ENCODE measurements at places on chromosomes 1 and 21.

GRCh38 chr1:201023517-201023902 is at the start of gene KIF21B:
Gene KIF21B, minus strand, starts transcription at chr1:201023714. Its CDS starts 331 bp downstream, at chr1:201023383.
- DNase-seq, result peak; percentile 70

- no peak for DNase-seq
Observed at GRCh38 chr1:26616881-26617280, 78.9 kb upstream of the ARID1A start.

- no peak for DNase-seq
Observed at GRCh38 chr1:19096036-19096833, 113.8 kb downstream of the UBR4 start.

DNA sequence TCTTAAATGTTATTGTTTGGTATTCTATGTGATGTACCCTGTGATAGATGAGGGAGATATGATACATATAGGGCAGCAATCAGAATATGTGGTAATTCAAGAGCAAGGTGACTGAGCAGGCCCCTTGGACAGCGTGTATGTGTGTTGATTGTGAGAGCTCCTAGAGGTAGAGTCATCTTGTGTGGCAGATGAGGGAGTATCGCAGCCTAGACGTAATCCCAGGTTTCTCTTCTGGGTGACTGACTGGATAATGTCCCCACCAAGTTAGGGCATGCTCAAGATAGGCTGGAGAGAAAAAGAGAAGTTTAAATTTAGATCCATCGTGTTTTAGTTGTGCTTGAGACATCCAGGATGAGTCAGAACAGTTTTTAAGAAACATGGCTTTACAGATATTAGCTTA is 185.3 kb downstream of the ZP4 start:
- no peak for DNase-seq

- no peak for DNase-seq
Observed at GRCh38 chr1:56148326-56149193, 430.8 kb downstream of the PLPP3 start.

DNA sequence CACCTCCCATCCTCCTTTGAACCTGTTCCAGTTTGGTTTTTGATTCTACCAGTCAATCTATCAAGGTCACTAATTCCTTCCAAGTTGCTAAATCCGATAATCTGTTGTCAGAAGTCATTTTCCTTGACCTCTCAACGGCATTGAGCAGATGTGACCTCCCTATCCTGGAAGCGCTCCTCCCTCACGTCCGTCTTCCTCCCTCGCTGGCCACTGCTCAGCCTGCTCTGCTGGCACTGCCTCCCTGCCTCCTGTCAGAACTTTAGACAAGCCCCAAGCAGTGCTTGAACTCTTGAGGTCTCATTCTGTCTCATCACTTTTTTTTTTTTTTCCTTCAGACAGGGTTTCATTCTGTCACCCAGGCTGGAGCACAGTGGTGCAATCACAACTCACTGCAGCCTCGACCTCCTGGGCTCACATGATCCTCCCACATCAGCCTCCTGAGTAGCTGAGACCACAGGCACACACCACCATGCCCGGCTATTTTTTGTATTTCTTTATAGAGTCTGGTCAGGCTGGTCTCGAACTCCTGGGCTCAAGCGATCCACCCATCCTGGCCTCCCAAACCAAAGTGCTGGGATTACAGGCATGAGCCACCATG is 4.4 kb upstream of the ACOT7 start:
- DNase-seq, result no peak

DNA sequence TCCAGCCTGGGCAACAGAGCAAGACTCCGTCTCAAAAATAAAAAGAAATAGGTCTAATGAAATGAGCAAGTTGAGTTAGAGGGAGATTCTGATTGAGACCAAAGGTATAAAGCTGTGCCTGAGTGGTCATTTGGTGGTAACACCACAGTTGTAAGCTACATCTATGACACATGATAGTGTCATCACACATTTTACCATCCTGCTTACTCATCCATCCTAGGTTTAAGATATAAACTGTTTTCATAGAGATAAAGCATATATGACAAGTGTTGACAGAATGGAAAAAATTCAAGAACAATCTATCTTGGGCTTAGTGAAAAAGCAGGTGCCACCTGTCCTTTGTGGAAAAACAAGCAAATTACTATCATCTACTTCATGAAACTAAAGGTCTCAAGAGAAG is 7.1 kb upstream of the CFAP141 start:
- DNase-seq, result no peak

DNA sequence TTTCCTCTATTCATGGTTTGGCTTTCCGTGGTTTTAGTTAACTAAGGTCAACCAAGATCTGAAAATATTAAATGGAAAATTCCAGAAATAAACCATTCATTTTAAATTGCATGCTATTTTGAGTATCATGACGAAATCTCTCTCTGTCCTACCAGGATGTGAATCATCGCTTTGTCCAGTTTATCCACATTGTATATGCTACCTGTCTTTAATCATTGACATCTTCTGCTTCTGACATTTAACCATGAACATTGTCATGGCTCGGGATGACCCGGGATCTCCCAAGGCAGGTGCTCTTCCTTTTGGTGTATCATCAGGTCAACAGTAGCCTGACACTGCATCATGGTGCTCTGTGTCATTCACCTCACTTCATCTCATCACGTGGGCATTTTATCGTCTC is 125.5 kb upstream of the HNRNPU start:
- no peak for DNase-seq

GRCh38 chr1:227774051-227774731 is 39.0 kb downstream of the SNAP47 start:
- no peak for DNase-seq

- no peak for DNase-seq
Observed at GRCh38 chr1:100122177-100122576, 10.6 kb downstream of the SASS6 start.

GRCh38 chr1:195439661-195440060 is 1168.6 kb downstream of the KCNT2 start:
- DNase-seq, result no peak

- DNase-seq, result no peak
Observed at GRCh38 chr1:161772397-161772796, 6.3 kb downstream of the ATF6 start.

DNA sequence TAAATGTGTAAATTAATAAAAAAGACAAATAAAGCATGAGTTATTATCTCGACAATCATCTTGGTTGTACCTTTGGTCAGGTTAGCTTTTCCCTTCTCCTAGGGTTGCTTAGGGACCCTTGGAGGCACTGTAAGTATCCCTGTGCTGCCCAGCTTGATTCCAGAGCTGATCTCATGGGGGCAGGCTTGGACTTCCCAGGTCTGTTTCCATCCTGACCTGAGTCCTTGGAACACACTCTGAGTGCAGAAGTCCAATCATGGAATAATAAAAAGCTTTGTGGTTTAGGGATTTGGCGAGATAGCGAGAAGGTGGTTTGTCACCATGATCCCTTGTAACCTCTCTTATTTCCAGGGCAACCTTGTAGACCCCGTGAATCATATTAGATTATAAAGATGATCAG is 18.7 kb upstream of the PAPPA2 start:
- no peak for DNase-seq

DNA sequence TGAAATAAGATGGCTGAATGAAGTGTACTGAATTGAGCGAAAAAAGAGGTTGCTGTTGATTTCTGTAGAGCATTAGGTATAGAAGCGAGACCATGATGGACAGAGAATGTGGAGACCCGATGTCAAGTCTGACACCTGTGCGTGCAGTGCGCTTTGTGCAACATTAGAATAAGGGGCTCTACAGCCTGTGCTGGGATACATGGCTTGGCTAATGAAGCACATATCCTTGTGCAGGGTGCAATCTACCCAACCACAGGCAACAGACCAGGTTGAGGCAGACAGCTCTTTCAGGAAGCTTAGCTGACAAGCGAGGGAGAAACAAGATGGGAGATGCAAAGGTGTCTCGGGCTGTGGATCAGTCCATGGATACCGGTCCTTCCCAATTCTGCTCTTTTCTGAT is 18.9 kb downstream of the GPA33 start:
- no peak for DNase-seq

GRCh38 chr1:89987159-89987819 is 7.6 kb upstream of the ZNF326 start:
- peak; percentile 85 for DNase-seq

DNA sequence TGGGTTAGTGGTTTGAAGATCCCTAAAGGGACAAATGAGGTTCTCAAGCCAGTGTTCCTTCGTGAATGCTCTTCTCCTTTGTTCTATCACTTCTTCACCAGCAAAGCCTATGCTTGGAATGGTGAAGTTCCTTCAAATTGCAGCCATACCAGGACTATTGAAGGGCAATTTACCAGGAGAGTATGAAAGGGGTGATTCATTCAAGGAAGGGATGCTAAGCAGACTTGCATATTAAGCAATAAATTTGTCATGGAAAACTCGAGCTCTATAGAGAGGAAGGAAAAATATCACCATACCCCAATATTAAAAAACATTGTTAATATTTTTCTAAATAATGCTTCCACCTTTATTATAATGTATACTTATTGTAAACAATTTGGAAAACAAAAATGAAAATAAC is 9.3 kb upstream of the TSNAX start:
- DNase-seq, result no peak

- no peak for DNase-seq
Observed at GRCh38 chr1:178183796-178184195, 89.9 kb downstream of the RASAL2 start.

- no peak for DNase-seq
Observed at GRCh38 chr1:43796111-43796581, 88.8 kb downstream of the ST3GAL3 start.

DNA sequence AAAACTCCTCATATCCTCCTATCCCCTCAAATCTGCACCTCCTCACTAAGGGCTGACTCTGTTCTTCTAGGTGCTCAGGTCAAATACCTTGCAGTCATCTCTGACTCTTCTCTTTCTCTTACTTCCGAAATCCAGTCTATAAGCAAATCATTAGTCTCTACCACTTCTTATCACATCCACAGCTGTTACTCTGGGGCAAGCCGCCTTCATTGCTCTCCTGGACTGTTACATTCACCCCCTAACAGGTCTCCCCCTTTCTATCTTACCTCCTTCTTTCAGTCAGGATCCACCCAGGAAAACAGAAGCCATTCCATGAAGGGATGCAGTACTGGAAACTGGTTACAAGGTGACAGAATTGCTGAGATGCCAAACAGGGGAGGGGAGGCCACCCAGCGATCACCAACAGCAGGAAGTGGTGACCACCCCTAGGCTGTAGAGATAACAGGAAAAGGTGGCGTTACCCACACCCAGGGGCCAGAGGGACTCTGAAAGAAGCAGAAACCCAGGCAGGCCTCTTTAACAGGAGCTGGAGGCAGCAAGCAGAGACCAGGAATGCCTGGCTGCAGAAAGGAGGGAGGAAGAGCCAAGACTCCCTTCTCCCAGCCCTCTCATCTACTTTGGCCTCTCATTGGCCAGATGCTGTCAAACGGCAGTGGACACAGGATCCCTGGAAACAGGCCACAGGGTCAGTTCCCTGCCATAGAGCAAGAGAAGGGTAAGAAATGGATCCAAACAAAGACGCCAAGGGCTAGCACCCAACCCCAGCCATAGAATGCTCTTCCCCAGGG is 55.5 kb upstream of the FOXO6 start:
- no peak for DNase-seq

GRCh38 chr1:175914115-175914514 is 170.7 kb upstream of the TNR start:
- no peak for DNase-seq

- DNase-seq, result no peak
Observed at GRCh38 chr1:147613506-147613905, 56.8 kb downstream of the ACP6 start.
